Spinal cord (tissue), 10 donors: ENCODE measurements at places on chromosomes 6 and 20. TPM values are rescaled to one million over a fixed set of nuclear protein-coding genes. Genes with fewer than 3 reads are reported as not detected.

The ENPP5 gene
- total RNA-seq, result 14.2 TPM

The SLC22A3 gene
- total RNA-seq, result 49.4 TPM

The MAK gene
- 2.0 TPM for total RNA-seq

The SLC17A1 gene
- not detected for total RNA-seq

The MUC21 gene
- not detected for total RNA-seq

The VWA7 gene
- total RNA-seq, result 2.9 TPM

The RNF144B gene
- total RNA-seq, result 8.6 TPM

The PRSS16 gene
- 0.50 TPM for total RNA-seq

The NRN1 gene
- total RNA-seq, result 27.4 TPM

The SLC22A7 gene
- total RNA-seq, result 0.20 TPM

DNA sequence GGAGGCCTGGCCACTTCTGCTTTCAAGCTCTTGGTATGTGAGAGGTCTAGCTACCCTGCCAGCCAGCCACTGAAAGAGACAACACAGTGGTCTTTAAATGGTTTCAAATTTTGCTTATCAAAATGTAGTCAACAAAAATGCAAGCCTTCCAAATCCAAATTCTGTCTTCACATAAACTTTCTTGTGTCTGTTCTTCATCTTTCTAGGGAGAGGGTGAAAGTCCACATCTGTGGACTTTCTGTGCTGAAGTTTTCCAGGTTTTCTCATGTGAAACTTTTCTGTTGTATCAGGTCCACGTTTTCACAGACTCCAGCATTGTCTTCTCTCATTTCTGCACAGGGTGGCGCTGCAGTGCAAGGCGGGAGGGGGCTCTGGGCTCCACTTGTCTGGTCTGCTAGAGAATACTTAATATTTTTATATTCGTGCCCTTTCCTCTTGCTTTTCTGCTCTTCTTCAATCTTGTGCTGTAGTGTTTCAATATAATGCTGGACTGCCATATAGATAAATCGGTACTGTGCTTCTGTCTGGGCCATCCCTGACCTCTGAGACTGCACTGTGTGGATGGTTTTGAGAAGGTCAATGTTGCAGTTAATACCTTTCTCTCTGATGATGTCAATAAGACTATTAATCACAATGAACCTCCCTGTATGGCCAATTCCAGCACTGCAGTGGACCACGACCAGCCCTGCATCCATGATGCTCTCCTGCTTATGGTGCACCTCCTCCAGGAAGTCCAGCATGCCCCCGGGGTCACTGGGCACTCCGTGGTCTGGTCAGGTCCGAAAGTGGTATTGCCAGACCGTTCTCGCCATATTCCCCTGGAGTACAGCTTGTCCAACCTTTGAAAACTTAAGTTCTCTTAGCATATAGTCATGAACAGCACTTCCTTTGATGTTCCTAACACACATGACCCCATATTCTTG lies 161.6 kb upstream of the TNFAIP3 start:
- DNase-seq, result peak; percentile 66

- no peak for DNase-seq
These were observed 114.8 kb downstream of the TFAP2A start for GRCh38 chr6:10300071-10300470.

- DNase-seq, result no peak
These were observed 66.0 kb downstream of the STK4 start for GRCh38 chr20:45032276-45032675.

- no peak for DNase-seq
These were observed 40.8 kb upstream of the EPB41L1 start for GRCh38 chr20:36113566-36114250.

DNA sequence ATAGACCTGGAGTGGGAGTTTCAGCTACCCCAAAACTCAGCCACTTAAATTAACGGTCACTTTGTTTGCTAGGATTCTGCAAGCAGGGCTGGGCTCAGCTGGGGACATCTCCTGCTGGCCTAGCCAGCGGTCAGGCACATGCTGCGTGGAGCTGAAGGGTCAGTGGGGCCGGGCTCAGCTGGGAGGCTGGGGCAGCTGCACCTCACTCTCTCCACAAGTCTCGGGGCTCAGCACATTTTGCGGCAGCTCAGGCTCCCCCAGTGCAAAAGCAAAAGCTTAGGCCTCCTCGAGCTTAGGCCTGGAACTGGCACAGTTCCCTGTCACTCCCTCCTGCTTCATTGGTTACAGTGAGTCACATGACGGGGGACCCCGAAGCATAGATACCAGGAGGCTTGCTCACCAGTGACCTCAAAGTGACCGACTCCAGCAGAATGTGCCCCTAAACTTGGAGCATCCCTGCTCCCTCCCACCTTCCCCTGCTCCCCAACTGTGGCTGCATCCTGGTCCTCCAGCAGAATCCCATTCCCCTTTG lies 80.6 kb upstream of the CST7 start:
- no peak for DNase-seq

DNA sequence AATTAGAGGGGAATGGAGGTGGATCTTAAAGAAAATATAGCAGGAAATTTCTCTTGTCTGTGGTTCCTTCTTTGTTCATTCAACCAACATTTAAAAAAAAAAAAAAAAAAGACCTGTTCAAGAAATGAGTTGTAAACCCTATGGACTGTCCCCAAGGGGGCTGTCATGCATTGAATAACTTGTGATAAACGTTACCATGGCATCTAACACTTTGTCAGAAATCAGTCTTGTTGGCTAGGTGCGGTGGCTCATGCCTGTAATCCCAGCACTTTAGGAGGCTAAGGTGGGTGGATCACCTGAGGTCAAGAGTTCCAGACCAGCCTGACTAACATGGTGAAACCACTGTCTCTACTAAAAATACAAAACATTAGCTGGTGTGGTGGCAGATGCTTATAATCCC lies 381.7 kb downstream of the BCKDHB start:
- no peak for DNase-seq

DNA sequence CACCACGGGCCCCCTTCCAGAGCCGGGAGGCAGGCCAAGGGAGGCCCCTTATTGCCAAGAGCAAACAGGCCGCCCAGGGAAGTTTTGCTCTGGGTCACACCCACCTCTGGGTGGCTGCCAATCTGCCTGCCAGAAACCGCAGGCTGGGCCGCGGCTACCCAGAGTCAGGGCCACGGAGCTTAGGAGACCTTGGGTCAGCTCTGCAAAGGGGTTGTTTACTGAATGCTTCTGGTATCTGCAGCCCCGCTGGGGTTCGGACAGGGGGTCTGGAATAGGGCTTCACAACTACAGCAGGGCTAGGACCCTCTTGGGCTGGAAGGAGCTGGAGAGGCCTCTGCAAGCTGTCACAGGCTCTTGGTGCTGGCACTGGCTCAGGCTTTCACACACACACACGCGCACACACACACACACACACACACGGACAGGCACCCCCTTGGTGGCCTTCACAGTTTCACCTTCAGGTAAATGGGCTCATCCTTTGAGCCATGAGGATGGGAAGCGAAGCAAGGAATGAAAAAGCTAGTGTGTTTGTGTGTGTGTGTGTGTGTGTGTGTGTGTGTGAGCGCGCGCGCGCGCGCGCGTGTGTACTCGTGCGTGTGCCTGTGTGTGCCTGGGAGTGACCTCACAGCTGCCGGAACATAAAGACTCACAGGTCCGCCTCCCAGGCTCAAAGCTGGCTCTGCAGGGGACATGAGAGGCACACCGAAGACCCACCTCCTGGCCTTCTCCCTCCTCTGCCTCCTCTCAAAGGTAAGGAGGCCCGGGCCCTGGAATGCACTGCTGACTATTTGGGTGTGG lies at the start of gene CCN5:
Gene CCN5, plus strand, starts transcription at position 669 of the 798 bp plus-strand sequence. Its CDS starts 22 bp downstream, at position 691.
- peak; percentile 51 for DNase-seq

GRCh38 chr6:155100591-155100990 lies 105.5 kb downstream of the TIAM2 start:
- no peak for DNase-seq

- no peak for DNase-seq
These were observed 60.1 kb upstream of the ZNF184 start for GRCh38 chr6:27532820-27533538.

GRCh38 chr20:3786126-3786484 lies 435 bp downstream of the CENPB start:
- peak; percentile 81 for DNase-seq

DNA sequence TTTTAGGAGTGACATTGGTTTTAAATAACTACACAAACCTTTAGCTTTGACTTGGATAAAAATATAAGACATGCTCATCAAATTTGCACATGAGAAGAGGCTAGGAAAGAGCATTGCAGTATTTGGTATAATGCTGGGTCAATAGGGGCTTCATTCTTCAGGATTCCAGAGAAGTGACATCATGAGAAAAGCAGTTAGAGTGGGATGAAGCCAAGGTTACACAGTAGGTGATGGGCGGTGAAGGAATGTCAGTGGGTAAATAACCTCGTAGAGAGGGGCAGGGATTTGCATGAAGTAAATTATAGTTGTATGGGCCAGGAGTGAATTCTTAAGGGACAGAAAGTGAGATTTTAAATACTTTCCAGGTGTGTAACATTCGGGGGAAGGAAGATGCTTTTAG lies 216.2 kb downstream of the RFPL4B start:
- DNase-seq, result no peak

DNA sequence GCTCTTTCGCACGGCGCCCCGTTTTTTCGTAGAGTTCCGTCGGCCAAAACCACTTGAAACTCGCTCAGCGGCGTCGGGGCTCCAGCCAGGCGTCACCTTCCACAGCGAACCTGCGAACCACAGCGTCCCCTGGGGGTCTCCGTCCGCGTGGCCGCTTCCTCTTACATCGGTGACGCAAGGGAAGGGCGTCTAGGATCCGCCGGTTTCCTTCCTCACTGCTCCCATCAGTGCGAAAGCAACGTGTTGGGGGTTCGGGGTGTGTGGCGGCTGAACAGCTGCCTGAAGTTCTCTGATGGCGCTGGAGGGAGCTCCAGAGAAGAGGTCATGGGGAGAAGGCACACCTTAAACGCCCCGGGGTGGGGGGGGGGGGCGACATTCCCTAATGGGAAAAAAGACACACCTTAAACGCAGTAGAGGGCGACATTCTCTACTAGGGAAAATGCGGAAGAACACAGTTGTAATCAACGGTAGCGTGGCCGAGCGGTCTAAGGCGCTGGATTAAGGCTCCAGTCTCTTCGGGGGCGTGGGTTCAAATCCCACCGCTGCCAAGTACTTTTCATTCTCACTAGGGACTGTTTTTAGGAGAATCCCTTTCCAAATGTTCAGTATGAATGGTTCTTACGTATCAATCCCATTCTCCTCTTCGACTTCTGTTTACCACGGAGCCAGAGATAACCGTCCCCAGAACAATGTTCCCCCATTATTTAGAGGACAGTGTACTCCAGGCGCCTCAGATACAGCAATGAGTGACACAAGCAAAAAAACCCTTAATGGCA lies 16.4 kb downstream of the ZNF311 start:
- no peak for DNase-seq

GRCh38 chr20:53171065-53171464 lies 198.9 kb downstream of the TSHZ2 start:
- peak; percentile 59 for DNase-seq

- peak; percentile 71 for DNase-seq
These were observed 300.7 kb downstream of the CLIC5 start for GRCh38 chr6:45714741-45715507.

GRCh38 chr6:81696524-81696923 lies 56.0 kb downstream of the TENT5A start:
- no peak for DNase-seq

DNA sequence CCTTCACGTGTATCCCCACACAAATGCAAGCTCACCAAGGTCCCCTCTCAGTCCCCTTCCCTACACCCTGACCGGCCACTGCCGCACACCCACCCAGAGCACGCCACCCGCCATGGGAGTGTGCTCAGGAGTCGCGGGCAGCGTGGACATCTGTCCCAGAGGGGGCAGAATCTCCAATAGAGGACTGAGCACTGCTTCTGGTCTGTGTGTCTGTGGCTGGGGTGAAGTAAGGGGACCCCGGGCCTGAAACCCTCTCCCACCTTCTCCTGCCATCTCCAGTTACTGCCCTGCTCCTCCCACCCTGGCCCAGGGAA lies 8.3 kb downstream of the MYL9 start:
- no peak for DNase-seq

DNA sequence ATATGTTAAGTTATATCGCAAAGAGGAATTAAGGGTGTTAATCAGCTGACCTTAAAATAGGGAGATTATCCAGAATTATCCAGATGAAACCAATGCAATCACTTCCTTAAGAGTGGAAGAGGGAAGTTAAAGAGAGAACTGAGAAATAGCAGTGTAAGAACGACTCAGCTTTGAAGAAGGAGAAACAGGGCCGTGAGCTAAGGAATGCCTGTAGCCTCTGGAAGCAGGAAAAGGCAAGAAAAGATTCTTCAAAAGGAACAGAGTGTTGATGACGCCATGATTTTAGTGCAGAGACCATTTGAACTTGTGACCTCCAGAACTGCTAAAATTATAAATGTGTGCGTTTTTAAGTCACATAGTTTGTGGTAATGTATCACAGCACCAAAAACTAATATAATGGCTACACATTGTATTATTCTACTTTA lies 32.7 kb downstream of the ILRUN start:
- DNase-seq, result no peak

DNA sequence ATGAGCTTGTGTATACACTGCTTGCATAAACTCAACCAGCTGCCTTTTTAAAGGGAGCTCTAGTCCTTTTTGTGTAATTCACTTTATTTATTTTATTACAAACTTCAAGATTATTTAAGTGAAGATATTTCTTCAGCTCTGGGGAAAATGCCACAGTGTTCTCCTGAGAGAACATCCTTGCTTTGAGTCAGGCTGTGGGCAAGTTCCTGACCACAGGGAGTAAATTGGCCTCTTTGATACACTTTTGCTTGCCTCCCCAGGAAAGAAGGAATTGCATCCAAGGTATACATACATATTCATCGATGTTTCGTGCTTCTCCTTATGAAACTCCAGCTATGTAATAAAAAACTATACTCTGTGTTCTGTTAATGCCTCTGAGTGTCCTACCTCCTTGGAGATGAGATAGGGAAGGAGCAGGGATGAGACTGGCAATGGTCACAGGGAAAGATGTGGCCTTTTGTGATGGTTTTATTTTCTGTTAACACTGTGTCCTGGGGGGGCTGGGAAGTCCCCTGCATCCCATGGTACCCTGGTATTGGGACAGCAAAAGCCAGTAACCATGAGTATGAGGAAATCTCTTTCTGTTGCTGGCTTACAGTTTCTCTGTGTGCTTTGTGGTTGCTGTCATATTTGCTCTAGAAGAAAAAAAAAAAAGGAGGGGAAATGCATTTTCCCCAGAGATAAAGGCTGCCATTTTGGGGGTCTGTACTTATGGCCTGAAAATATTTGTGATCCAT lies 15.3 kb downstream of the TNFAIP3 start:
- no peak for DNase-seq

GRCh38 chr6:34383161-34383631 lies 9.3 kb downstream of the NUDT3 start:
- no peak for DNase-seq

GRCh38 chr6:10163203-10163962 lies 251.5 kb downstream of the TFAP2A start:
- no peak for DNase-seq

GRCh38 chr20:18722371-18722770 lies 91.2 kb upstream of the SCP2D1 start:
- DNase-seq, result no peak

DNA sequence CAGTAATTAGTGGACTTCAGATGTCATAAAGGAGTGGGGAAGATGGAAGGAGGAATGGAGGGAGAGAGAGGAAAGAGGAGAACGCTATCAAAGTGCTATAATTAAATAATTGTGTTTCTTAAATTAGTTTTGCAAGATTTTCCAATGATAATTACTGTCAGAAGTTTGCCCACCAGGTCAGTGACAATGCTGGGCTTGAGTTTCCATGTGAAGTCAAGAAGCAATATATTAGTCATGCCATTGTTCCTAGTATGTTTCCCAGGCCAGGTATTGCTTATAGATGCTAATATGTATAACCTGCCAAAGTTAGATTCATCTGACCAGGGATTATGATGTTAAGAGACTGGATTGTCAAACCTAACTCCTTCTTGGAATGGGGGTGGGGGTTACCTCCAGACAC lies 131.9 kb downstream of the GJA10 start:
- no peak for DNase-seq

- DNase-seq, result no peak
These were observed 9.3 kb upstream of the TXNDC5 start for GRCh38 chr6:7919871-7920270.
